ENCODE measurements at places on chromosomes 13 and 19.

DNA sequence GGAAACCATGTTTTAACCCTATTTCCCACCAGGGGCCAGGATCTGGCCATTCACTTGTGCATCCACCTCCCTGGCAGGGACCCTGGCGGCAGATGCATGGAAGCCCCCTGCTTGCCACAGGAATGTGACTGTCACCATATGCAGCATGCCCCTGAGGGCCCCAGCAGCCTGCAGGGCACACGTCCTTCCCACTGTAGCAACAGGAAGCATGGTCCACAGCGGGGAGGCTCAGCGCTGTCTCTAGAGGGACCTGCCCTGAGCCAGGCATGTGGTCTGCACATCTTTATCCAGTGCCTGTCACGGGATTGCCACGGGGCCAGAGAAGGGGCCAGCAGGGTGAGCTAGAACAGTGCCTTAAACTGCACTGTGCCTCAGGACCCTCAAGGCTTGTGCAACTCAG is 34.9 kb upstream of the MCF2L start:
- no peak for DNase-seq

DNA sequence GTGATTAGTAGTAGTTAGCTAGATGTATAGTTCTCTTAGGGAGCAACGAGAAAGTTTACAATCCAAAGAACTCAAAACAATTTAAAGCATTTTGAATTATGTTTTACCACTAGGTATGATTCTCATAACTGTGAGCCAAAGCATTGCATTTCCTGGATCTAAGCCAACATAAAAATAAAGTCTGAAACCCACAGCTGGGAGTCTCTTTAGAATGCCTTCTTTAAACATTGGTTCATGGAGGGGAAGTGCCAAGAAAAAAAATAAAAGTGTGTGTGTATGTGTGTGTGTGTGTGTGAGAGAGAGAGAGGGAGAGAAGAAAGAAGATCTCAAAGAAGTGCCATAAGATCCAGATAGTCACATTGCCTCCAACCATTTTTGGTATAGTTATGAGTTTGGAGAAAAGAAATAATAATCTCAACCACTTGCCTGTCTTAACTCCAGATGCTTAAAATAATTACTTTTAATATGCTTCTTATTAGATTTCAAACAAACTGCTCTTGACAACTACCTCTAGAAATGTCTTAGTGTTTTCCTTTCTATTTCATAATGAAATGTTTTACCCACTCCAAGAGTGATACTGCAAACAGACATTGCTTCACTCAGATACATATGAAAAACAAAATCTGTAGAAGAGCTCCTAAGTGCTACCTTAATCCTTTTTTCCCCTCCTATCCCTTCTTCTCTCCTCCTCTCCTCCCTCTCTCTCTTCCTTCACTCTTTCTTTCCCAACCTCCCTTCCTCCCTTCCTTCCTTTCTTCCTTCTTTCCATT is 554.1 kb downstream of the KCTD12 start:
- DNase-seq, result no peak

GRCh38 chr19:35095667-35096368 is 19.8 kb upstream of the FXYD3 start:
- DNase-seq, result no peak

GRCh38 chr13:91400063-91400399 is 1.6 kb downstream of the GPC5 start:
- no peak for DNase-seq

- no peak for DNase-seq
Measured at GRCh38 chr13:61136093-61136492, 279.6 kb downstream of the PCDH20 start.

GRCh38 chr13:97332742-97333141 is 101.2 kb upstream of the RAP2A start:
- DNase-seq, result no peak

DNA sequence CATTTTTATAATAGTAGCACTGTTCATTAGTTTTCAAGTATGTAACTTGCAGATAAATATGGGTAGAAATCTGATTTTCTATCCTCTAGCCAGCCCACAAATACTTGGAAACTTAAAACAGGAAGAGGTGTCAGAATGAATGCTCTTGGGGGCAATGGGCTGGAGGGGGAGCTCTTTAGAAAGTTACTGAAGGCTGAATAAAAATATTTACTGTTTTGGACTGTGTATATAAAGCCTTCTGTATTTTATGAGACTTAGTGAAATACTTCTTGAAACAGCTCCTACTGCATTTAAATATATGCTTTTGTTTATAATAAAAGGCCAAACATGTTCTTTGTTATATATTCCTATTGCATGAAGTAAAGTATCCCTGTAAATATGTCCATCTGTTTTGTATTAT is 138.8 kb downstream of the RGCC start:
- no peak for DNase-seq
